ENCODE measurements at places on chromosomes 1 and 21.

DNA sequence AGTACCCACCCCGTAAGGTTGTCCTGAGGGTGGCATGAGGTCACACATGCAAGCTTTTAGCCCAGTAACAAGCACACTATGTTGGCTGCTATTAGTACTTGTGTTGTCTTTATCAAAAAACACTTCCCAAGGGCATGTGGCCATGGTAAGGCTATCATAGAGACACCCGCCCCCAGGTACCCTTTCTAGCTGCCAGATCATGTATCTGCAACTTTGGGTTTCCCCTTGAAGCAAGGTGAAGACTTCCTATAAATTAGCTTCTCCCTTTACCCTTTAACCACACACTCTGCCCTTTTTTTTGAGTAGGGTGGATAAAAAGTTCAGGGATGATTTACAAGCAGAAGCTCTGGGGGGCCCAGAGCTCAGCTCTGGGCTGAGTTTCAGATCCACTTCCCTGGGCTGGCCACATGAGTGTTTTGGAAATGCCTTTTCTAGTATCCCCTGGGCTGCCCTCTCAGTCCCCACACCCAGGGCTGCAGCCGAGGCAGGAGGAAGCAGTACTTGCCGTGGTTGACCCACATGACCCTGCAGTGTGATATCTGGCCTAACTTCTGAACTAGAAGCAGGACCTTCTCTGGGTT, 2.0 kb downstream of the ZDHHC18 start:
- DNase-seq, result no peak

DNA sequence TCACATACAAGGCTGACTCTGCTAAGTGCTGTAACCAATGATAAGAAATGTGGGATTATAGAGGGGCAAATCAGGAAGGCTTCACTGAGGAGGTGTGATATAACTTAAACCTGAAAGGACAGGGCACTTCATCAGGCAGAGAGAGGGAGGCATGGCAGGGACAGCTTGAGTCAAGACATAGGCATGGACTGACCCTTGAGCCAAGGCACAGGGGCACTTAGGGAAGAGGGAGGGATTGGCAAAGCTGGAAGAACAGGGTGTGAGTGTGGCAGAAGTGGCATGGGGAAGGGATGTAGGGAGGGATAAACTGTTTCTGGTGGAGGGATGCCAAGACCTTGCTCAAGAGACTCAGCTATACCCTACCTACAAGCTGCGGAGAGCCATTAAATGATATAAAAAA, 81.3 kb downstream of the PLXNA2 start:
- no peak for DNase-seq

DNA sequence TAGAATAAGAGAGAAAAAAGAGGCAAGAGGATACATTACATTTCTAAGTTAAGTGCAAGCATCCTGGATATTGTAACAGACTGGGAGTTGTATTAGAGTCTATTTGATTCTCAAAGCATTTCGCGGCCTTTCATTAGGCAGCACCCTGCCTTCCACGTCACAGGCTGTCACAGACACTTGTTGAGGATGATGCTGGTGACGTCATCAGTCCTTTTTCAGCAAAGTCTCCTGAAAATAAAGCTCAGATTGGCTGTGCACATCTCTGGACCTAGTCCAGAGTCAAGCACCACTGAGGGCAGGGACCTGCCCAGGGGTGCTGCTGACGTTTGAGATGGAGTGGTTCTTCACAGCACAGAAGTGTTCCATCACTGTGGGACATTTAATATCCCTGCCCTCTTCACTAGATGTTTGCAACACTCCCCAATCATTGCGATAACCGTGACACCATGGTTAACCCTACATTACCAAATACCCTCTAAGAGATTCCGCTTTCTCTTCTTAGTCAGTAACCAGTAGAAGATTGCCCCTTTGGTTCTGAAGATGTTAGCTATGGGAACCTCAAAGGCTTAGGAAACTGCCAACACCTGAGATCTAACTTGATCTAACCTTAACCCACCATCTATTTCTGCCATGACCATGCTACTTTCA, 72.7 kb upstream of the F3 start:
- DNase-seq, result no peak

DNA sequence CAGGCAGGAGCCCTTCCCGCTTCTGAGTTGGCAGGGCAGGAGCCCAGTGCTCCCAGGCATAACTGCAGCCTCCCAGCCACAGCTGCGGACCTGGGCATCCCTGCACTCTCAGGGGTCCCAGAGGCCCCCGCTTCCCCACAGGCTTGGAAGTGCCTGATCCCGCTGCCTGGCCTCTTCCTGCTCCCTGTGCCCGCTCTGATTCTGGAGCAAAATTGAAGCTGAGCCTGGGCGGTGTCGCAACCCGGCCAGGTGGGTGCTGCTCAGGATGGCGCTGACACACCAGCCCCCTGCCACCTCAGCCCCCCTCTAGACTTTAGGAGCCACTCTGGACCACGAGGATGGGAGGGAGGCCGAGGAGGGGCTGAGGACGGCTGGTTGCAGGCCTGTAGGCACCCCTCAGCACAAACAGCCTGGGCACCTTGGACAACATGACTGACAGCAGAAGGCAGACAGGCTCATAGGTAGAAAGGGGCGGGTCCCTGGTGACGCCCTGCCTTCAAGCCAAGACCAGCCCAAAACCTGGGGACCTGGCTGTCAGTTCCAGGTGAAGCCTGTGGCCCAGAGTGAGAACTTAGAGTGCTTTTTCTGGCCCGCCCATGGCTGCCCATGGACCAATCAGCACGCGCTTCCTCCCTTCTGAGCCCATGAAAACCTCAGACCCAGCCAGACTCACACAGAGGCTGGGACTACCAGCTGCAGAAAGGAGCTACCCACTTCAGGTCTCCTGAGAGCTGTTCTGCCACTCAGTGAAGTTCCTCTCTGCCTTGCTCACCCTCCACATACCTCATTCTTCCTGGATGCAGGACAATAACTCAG, 7.2 kb downstream of the HLCS start:
- no peak for DNase-seq

DNA sequence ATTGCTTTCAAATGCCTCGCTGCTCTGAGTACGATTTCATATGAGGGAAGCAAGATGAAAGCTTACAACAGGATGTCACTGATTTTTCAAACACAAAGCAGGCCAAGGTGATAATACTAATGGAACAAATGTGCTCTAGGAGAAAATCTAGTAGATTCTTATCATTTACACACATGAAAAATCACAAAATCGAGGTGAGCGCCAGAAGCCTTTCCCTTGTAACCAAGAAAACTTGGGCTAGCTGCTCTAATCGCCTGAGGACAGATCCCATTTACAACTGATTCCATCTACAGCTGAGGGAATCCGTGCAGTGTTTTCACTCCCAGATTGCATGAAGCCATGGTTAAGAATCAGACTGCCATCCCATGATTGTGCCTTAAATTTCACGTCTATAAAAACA, 117.5 kb downstream of the TM2D1 start:
- DNase-seq, result no peak

DNA sequence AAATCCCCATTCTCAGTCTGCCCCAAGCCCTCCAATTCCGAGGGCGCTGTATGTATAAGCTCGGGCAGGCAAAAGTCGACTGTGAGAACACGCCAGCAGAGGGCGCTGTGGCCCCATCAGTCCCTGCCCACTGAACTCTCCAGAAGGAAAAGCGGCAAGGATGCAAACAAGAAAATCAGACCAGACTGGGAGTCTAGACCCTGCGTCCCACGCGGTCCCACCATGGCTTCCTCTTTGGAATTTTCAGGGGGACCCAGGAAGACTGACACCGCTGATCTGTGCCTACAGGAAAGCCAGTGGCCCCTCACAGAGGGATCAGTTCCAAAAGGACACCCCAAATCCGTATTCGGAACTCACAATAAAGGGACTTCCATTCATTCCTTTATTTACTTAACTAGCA, 19.5 kb downstream of the TEX35 start:
- DNase-seq, result peak; percentile 68

DNA sequence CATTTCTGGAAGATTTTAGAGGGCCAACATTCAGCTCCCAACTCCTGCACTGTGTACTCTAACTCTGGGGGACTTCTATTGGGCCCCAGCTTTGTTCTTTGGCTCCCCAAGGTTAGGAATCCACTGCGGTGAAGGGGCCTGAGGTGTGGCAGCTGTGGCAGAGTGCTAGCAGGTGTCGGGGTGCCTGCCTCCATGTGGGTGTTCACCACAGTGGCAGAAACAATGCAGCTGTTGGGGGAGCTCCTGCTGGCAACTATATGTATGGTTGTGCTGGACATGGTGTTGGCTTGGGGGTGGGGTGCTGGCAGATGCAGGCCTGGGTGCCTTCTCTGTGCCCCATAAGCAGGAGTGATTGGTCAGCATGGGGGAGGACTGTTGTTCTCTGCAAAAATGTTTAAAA, 95.5 kb downstream of the ST6GALNAC3 start:
- DNase-seq, result no peak

- no peak for DNase-seq
Measured at GRCh38 chr1:115922801-115923200, 53.5 kb upstream of the SLC22A15 start.

- no peak for DNase-seq
Measured at GRCh38 chr1:207203541-207203940, 99.5 kb downstream of the C4BPA start.

DNA sequence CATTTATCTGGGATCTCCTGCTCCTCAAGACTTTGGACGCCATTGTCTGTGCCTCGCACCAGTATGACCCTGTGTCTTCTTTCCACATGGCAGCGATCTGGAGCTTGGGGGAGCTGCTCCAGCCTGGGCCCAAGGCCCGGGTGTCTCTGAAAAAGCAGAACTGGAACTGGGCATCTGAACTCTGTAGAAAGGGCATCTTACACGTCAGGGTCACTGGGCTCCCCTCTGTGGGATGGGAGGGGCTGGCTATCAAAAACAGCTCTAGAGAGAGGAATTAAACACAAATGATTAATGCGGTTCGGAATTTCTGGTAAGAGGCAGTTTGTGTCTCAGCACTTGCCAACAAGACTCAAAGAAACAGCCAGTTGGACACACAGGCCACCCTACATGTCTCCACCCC, 16.1 kb downstream of the FCRL1 start:
- no peak for DNase-seq

GRCh38 chr1:22018583-22019559, 17.4 kb downstream of the CELA3A start:
- no peak for DNase-seq

DNA sequence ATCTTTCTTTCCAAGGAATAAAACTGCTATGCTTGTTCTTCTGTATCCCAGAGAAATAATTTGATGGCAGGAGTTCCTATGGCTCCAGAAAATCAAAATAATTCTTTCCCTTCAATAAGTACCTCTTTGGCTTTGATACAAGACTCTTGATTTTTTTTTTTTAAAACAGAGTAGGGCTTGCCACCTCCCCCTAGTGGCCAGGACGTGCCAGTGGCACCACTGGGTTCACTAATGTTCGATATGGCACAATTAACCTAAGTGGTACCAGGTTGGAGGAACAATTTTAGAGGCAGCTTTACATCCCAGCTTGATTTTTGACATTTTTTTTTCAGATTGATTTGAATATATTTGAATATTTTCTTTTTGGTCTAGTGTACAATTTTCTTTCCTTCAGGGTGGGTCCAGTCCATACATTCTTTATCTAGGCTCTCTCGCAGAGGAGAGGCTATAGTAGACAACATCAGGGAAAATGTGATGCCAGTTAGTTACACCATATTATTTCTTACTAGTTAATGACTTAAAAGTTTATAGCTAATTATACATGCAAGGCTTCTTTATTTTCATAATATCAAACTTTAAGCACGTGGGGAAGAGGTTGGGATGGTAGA, 330.9 kb downstream of the S1PR1 start:
- peak; percentile 49 for DNase-seq

GRCh38 chr1:151482017-151482416, 22.7 kb upstream of the POGZ start:
- DNase-seq, result no peak

DNA sequence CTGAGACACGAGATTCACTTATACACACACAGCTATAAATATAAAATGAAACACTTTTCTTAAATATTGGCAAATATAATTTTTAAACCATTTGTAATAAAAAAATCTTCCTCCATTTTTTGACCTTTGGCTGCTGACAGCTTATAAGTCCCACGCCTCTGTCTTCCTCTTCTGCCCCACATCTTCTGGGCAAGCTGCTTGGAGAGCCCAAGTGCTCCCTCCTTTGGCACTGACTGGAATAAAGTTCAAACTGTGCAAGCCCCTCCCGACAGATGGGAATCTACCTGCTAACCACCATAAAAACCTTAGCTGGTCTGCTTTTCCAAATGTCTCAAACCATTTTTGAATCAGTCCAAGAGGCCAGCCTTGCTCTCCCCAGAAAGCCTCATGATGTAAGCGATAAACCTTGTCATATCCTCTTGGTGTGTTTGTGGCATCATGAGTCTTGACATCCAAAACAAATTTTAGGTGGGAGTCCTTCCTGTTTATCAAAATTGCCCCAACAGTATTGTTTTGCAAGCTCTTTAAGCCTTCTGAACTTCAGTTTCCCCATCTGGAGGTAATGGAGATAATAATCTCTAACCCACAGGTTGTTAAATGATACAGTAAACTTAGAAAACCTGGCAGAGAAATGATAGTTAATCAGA, 99.8 kb downstream of the SNX7 start:
- DNase-seq, result peak; percentile 5

DNA sequence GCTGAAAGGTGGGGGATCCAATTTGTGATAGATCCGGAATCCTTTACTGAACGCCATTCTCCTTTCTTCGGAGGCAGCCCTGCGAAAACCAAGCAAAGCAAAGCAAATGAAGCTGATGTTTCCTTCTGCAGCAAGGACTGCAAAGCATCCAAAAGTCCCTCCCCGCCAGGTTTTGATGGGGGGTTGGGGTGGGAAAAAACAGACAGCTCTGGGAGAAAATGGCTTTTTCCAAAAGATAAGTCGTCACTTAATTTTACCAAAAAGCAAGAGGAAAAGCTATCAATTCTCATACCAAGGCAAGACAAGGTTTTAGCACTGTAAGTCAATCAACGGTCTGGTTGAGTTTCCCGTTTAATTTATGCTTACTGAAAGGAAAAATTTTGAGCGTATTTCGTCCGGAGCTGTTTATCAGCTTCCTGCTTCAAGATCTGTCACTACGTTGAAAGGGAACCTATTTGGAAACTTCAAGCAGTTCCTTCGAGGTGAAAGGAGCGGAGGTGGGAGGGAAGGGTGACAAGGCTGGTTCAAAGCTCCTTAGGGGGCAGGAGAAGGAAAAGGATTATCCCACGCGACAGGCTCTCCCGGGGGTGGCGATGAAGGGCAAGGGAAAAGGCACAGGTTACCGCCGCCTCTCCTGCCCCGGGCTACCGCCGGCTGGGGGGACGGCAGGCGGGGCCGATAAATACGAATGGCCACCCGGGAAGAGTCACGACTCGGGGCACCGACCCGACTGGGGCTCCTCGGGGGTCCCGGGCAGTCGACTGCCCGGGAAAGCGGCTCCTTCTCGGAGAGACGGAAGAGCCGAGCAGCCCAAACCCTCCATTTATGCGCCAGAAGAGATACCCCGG, 750 bp downstream of the SYNJ1 start:
- peak; percentile 65 for DNase-seq

- no peak for DNase-seq
Measured at GRCh38 chr1:153795934-153796785, 21.0 kb downstream of the SLC27A3 start.
